ENCODE measurements at places on chromosomes 11 and 22.
A peak's percentile ranks its signal among the peaks of the same experiment; 100 is the strongest.

DNA sequence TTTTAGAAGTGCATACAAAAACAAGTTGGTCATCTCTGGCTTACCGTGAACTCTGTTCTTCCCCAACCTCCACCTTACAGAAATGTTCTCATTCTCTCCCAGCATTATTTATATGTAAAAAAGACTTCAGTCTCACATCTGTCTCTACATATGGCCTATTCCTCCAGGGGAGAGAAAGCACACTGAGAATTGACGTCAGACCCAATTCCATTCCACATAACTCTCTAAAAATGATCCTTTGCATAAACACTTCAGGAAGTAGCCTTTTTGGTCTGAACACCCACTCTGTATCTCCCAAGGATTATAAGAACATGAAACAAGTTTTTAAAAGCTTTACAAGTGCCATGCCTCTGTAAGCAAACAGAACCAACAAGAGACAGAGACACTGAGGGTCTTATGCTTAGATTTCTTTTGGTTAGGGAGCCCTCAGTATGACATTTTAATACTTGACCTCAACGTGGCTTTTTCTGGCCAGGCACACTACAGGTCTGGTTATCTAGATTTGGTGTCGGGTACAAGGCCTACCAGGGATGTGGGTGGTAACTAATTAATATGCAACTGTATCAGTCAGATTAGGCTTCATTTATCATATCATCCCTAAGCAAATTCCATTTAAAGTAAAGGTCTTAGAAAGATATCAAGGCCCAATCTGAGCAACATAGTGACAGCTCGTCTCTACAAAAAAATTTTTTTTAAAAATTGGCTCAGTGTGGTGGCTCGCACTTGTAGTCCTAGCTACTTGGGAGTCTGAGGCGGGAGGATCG, 48.5 kb upstream of the PPP2R1B start:
- DNase-seq: no peak

GRCh38 chr11:118569670-118570069, 2.5 kb upstream of the ARCN1 start:
- no peak for DNase-seq

DNA sequence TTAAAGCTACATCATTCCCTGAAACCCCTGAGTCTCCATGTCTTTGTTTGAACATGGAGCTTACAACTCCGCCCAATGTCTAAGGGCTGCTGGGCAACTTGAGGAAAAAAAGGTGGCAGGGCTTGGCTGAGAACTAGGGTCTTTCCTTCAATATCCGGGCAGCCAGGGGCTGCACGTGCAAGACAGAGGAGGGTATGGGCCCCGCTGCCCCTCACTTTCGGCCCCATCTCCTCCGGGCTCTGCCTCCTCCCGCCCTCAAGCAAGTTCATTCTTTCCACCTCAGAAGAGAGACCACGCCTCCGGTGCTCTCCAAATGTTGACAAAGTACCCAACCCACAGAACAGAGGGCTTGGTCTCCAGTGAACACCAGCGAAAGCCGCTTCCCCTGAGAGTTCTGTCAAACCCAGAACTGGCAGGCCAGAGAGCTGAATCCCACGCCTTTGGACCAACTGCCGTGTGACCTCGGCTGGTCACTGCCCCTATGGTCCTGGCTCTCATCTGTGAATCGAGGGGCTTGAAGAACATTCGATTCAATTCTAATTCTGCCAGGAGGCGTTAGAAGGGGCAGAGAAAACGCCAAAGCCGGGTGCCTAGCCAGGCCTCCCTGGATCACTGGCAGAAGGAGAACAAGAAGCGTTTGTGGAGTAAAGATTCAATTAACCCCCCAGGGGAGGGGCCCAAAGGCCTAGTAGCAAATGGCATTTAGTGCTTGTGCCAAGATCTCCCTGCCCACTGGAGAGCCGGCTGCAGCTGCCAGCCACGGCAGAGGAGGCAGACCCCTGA, 7.3 kb downstream of the PDGFB start:
- DNase-seq: no peak

- DNase-seq: peak; percentile 10
Observed at GRCh38 chr22:29268511-29269229, 602 bp downstream of the EWSR1 start.

DNA sequence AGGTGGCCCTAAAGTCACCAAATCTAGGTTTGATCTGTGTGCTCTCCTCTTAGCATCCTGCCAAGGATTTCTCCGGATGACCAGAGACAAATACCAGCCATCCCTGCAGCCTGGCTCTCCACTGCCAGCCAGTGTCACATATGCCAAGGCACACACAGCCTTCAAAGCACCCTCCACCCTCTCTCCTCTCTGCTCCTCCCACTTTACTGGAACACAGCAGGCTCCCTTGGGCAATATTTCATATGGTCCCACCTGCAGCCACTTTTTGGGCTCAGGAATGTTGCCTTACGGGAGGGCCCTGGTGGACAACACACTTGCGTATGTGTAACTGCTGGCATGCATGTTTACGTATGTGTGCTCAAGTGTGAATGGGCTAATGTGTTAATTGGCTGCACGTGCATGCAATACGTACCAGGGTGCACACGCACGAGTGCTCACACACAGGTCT, 183.9 kb downstream of the CEP164 start:
- DNase-seq: no peak

GRCh38 chr22:44666207-44666585, 35.8 kb upstream of the PRR5 start:
- DNase-seq: no peak

DNA sequence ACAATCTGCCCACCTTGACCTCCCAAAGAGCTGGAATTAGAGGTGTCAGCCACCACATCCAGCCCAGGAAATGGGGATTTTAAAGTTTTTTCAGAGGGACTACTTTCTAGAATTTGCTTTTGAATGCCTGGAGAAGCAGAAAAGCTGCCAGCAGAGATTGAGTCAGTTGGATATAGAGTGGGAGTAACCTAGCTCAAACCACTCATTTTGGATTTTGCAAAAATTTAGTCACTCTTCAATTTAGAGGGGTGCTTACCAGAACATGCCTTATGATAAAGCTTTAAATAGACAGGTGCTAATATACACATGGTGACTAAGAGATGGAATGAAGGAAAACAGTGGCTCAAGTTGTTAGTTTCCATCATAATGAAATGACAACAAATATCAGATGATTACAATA, 26.5 kb upstream of the PSMA1 start:
- DNase-seq: no peak

GRCh38 chr11:9759519-9760192, 95.8 kb downstream of the SWAP70 start:
- peak; percentile 81 for DNase-seq

GRCh38 chr11:75571625-75572024, 9.6 kb downstream of the SERPINH1 start:
- DNase-seq: no peak

GRCh38 chr11:22558664-22559063, 67.0 kb downstream of the FANCF start:
- DNase-seq: no peak

DNA sequence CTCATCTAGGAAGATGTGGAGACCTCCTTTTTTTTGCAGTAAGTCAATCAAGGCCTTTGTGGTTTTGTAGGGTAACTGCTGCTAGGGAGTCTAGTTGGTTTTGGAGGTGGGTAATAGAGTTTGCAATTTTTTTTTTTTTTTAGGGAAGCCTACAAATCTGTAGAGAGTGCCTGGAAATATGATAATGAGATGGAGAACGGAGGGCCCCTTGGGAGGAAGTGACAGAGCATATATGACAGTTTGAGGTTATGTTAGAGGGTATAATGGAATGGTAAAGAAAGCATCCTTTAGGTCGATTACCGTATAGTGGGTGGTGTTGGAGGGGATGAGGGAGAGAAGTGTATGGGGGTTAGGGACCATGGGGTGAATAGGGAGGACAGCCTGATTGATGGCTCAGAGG, 98.3 kb downstream of the ELP4 start:
- DNase-seq: no peak

DNA sequence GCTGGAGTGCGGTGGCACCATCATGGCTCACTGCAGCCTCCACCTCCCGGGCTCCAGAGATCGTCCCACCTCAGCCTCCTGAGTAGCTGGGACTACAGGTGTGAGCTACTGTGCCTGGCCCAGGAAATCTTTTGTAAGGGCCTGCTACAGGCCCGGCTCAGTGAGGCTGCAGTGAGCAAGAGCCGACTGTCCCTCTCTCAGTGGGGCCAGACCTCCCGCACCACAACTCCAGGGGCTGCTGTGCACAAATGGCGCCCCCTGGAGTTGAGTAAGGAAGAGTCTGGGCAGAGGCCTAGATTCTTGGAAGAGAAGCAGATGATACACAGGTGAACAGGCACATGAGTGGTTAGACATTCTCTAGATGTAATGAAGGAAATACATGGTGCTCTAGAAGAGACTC, 7.0 kb downstream of the SERHL2 start:
- DNase-seq: no peak

GRCh38 chr11:74388678-74389327, 9.4 kb downstream of the PGM2L1 start:
- DNase-seq: peak; percentile 29

- DNase-seq: no peak
Observed at GRCh38 chr11:69335007-69335780, 41.2 kb downstream of the MYEOV start.
